ENCODE measurements at places on chromosomes 2 and 18. TPM values are rescaled to one million over a fixed set of nuclear protein-coding genes. Genes with fewer than 3 reads are reported as not detected.

DNA sequence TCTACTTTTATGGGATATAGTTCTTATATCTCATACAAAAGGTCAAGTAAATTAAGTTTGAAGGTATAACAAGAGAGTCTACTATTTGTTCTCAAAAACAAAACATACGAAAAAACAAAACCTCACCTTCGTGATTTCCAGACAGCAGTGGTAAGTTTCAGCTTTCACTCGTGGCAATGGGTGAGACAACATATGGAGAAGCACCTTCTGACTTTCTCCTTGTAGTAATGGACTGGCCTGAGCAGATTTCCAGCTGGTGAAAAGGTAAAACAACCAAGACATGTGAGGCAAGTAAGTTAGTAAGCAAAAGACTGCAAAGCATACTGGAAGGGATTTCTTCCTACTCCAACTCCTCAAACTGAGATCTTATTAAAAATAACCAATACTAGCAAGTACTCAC, 39.6 kb downstream of the RTTN start:
- no peak for DNase-seq

GRCh38 chr2:675982-676646, 1.1 kb downstream of the TMEM18 start:
- no peak for DNase-seq

GRCh38 chr18:12647773-12648172, 10.1 kb downstream of the SPIRE1 start:
- DNase-seq = no peak

DNA sequence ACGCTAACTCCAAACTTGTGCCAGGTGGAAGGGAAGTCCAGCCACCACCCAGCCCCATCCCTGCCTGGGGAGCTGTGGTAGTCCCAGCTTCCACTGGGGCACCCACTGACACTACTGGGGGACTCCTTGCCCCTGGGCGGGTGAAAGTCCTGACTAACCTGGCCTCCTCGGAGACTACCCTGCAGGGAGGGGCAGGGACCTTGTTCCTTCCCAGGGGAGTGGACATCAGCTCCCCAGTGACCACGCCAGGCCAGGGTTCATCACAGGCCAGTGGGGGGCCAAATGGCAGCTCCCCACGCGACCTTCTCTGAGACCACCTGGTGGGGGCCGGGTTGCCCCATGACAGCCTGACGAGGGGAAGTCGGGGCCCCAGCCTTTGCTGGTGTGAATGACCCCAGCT, 420.0 kb upstream of the SALL3 start:
- DNase-seq = no peak

DNA sequence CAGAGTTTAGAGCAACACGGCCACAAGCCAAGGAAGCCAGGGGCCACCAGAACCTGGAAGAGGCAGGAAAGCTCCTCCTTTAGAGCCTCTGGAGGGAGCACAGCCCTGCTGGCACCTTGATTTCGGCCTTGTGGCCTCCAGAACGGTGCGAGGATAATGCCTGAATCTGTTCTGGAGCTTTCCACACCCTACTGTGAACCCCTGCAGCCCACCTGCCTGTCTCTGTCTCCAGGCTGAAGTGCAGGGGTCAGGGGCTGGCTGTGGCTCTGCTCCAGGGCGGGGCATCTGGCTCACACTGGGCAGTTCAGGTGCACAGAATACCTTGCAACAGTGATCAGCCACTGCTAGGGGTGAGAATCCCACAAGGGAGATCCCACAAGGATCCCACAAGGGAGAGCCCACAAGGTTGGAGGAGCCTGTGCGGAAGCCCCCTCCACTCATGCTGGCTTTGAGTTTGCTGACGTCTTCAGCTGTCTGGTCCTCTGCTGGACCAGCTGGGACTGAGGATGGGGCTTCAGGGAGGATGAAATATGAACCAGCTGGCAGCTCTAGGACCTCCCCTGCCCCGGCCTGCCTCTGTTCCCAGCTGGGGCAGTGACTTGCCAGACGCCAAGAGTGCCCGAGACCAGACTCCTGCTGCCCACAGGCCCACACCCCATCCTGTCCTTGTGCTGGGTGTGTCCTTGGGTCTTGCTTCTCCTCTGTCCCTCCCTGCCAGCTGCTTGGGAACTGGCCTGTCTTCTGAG, 56.4 kb upstream of the OTOS start:
- DNase-seq = no peak

DNA sequence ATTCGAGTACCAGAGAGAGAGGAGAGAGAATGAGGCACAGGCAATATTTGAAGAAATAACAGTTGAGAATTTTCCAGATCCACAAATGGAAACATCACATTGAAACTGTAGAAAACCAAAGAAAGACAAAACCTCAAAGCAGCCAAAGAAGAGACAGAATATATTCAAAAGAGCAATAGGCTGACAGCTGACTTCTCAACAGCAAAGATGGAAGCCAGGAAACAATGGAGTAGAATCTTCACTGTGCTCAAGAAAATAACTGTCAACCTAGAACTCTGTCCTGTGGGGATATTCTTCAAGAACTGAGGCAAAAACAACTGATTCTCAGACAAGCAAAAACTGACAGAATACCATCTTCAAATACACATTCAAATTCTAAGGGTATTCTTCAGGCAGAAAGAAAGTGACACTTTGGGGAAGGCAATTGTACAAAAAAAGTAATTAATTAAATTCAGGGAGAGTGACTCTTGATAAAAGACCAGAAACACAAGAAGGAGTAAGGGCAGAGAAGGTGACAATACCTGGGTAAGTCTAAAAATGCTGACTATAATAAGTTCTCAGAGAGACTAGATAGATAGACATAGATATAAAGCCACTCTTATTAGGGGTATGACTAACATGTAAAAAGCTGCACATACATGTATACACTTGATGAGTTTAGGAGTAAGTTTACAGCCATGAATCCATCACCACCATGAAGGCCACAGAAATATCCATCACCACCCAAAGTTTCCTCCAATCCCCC, 25.6 kb downstream of the ANKMY1 start:
- DNase-seq = no peak

ABCG5 gene
- 0.11 TPM for polyA plus RNA-seq

HES6 gene
- 4.5 TPM for polyA plus RNA-seq

C2orf80 gene
- polyA plus RNA-seq = 0.58 TPM
